ENCODE measurements at places on chromosomes 1 and 21.

DNA sequence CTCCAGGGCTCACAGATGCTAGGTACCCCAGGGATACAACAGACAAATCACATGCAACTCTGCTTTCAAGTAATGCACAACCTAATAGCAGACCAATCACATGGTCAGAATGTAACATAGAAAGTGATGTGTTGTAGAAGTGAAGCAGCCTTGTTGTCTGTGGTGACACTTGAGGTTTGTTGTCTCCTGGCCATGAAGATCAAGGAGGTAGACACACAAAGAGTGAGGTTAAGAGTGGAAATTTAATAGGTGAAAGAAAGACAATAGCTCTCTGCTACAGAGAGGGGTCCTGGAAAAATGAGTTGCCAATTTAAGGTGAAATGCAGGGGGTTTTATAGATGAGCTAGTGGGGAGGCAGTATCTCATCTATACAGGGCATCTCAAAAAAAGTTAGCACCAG is 2.5 kb upstream of the TMEM9 start:
- no peak for DNase-seq

DNA sequence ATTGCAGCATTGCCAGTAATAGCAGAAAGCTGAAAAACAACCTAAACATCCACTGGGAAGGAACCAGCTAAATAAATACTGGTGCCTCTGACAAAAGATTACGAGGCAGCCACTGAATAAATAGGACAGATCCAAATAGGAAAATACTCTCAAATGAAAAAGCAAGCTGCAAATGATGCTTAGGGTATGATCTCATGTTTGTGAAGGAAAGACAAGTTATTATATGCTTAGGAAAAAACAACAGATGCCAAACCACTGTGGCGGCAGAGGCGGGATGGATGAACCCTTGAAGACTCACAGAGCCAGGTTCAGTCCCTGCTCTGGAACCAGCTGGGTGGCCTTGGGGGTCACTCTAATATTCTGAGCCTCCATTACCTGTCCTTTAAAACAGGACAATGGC is 41.6 kb downstream of the MATN1 start:
- no peak for DNase-seq

DNA sequence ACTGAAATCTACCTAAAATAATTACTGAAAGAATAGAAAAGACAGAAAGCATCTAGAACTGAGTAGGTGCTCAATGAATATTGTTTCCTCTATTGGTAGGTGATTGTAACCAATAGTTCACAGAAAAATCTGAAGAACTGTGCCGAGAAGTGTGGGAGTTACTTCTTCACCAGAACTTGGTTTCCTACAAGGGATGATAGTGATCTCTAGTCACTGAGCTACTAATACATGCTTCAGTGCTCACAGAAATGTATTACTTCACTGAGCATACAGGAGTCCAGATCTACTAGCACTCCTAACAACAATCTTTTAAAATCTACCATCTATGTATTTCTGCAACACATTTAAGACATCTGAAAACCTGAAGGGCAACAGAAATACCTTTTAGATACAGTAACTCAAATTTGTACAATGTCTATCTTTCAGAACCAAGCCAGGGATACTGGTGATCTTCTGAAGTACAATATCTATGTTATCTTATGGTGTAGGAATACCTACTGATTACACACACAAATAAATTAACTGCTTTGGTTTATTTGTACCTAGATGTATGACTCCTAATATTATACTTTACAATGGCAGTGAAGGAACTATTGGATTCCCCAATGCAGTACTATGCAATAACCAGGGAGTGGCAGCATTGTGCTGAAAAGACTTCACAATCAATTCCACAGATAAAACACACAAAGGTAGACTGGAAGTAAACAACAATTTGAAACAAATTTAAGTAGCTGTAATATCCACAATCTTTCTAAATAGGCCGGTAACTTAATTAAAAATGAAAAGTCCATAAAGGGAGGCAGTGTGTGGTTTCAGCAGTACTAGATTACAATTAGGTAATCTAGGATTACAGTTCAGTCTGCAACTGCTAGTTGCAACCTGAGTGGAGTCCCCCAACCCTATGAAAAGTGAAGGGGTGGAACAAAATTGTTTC is 243.0 kb downstream of the SLC45A1 start:
- peak; percentile 45 for DNase-seq

DNA sequence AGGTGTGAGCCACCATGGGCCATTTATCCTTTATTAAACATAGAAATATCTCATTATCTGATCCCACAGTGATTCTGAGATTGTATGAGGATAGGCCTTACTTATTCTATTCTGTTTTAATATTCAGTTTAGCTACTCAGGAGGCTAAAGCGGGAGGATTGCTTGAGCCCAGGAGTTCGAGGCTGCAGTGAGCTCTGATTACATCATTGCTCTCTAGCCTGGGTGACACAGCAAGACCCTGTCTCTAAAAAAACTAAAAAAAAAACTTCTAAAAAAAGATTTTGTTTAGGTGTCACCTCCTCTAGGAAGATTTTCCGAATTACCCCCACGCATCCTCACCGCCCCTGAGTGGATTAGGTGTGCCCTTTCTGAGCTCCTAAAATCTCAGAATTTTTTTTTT is 14.3 kb upstream of the HNRNPU start:
- DNase-seq = no peak

- DNase-seq = no peak
Measured at GRCh38 chr1:30659702-30660101, 63.7 kb downstream of the MATN1 start.

GRCh38 chr1:226125097-226125630 is 61.4 kb downstream of the ACBD3 start:
- peak; percentile 91 for DNase-seq

- DNase-seq = no peak
Measured at GRCh38 chr1:103461161-103462105, 64.1 kb upstream of the RNPC3 start.

DNA sequence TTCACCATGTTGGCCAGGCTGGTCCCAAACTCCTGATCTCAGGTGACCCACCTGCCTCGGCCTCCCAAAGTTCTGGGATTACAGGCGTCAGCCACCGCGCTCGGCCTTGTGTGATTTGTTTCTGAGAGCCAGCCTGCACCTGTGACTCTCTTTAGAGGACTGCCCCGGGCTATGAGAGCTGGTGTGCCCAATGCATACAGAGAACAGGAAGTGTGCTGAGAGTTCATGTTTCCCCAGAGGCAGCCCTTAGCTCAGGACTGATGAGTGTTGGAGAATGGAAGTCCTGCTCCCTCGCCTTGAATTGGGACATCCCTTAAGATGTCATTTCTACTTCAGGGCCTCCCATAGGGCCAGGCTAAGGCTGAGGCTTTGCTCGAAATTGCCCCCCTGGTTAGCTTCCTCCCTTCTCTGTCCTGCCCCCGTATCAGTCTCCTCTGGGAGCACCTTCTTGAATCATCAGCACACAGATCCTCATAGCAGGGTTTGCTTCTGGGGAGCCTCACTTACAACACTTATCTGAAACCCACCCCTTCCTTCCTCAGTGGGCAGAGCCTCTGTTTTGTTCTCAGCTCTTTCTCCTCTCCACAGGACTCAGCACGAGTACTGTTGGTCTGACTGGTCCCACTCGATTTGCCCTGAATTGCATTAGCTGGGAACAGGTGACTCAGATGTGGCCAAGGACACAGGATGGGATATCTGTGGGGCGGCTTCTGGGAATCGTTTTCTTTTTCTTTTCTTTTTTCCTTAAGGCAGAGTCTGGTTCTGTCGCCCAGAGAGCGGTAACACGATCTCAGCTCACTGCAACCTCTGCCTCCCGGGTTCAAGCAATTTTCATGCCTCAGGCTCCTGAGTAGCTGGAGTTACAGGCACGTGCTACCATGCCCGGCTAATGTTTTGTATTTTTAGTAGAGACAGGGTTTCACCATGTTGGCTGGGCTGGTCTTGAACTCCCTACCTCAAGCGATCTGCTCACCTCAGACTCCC is 80.1 kb downstream of the UBIAD1 start:
- DNase-seq = no peak

DNA sequence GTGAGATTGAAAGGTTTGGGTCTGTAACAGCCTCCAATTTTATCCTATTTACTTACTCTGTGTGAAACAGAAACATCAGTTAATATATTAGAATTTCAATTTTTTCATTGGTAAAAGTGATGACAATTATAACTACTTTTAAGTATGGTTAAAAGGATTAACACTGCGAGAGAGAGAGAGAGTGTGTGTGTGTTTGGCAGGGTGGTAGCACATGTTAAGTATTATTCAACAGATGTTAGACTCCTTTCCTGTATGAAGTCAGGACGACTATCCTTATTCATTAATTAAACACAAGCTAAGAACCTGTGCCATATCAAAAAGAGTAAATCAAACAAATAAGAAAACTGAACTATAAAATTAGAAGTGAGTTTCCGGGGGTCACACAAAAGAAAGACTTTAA is 662.5 kb downstream of the PLPP3 start:
- no peak for DNase-seq

GRCh38 chr1:7117399-7118281 is 332.4 kb downstream of the CAMTA1 start:
- DNase-seq = no peak

DNA sequence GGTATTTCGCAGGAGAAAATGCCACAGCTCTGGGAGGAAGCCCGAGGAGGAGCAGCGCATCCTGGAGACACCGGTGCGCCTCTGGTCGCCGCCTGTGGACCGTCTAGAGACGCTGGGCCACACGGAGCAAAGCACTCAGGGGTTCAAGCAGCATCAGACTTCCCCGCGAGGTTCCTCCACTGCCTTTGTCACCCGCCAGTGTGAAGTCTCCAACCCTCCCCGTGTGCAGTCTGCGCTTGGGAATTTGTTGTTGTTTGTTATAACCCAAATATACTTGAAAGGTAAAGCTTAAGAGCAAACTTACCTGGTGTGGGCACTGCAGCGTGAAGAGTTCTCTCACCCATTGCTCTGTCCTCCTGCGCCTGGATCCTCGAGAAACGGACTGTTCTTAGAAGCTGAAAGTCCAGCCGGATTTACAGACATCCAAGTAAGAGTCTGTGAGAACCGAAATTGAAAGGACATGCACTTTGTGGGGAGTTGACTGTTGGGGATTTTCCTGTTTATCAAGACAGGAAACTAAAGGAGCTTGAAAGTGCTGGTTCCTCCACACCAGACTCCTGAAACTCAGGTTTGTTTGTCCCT is at the start of gene GBP4:
TSS of gene GBP4 (minus strand) at position 452 of the 582 bp plus-strand sequence. CDS start at position 344, 108 bp downstream.
- peak; percentile 69 for DNase-seq

DNA sequence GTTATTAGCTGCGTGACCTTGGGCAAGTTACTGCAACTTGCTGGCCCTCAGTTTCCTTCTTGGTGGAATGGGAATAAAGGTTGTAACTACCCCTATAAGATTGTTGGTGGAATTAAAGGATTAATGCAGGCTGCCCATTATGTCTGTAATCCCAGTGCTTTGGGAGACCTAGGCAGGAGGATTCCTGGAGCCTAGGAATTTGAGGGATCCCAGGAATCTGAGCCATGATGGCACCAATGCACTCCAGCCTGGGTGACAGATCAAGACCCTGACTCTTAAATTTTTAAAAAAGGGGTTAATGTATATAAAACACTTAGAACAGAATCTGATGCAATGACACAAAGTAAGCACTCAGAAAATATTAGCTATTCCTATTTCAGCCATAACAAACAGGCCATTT is 67.3 kb downstream of the PTGER3 start:
- no peak for DNase-seq

DNA sequence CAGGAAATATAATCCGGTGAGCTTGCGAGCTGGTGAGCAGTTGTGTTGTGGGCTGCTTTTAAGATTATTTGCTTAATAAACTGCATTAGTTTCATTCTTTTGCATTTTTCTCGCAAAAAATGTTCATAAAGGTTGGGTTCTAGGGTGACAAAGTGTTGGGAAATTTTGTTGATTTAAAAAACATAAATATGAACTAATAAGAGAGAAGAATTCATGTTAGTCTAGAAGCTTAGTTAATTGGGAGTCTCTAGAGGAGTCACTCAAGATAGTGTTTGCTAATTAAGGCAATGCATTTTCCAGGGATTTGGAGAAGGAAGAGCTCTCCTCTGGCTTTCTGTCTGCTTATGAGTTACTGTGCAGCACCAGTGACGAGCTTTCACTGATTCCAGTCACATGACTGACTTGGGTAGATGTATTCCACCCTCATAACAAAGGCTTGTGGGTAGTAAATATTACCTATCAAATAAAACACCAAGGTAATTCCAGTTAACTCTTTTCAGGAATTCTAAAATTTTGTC is 417.0 kb downstream of the PTBP2 start:
- no peak for DNase-seq

DNA sequence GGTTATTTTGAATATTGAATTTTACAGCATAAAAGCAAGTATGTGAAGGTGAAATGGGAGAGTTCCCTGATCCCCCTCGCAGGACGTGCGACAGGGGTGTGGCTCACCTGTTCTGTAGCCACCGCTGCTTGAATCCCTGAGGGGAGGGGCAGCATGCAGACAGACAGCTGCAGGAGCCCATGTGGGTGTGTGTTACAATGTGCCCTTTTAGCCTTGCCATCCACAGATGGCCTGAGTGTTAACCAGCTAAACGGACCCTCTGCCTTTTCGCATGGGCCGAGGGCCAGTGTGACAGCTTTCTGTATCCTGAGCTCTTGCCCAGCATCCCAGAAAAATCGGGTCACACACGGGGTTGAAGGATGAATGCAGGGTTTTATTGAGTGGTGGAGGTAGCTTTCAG is 43.3 kb downstream of the JAM2 start:
- no peak for DNase-seq

GRCh38 chr21:33018707-33019465 is 6.8 kb upstream of the OLIG2 start:
- DNase-seq = no peak

- no peak for DNase-seq
Measured at GRCh38 chr1:33640114-33640660, 167.7 kb downstream of the ZSCAN20 start.

DNA sequence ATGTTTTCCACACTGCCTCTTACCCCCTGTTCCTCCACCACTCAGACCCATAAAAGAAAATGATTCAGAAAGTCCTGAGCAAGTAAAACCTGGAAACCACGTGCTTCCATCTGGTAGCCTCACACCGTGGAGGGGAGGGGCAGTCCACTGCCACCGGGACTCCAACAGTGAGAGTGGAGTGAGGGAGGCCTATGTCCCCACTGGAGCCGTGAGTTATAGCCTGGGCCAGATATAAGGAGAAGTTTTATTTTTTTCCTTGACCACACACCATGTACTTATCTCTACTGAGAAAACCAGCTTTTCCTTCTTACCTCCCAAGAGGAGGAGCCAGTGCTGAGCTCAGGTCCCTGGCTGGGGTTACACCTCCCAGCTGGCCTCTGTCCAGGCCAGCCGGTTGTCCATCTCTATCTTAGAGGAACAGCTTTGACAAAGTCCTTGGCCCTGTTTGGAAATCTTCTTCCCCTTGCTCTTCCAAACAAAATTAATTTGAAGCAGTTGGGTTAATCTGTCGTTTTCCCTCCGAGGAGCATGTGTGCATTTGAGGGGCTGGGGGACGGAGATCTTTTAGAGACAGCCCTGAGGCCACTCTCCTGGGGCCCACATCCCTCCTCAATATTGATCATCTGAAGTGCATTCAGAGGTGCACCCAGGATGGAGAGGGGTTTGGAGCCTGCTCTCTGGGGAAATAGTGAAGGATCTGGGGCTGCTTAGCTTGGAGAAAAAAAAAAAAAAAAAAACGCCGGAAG is 49.1 kb upstream of the SERBP1 start:
- no peak for DNase-seq

DNA sequence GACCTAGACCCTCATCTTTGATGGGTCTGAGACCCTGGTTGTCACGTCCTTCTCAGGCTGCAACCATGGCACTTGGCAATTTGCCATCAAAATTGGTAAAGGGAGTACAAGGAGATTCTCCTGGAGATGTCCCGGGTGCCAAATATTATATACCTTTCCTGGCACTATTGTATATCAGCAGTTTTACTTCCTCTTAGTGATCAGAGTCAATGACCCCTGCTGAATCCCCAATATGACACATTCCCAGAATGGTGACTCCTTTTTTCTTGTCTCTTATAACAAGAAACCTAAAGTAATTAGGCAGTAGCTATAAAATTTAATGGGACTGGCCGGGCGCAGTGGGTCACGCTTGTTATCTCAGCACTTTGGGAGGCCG is 39.6 kb upstream of the CDC42BPA start:
- no peak for DNase-seq

Data from CD4-positive, alpha-beta T cell treated with Interleukin-6 for 4 hours (primary cell).